SK-N-SH (cell line): ENCODE measurements at places on chromosomes 2 and 18.

- DNase-seq = no peak
Measured at GRCh38 chr2:190804182-190804795, 76.3 kb upstream of the GLS start.

DNA sequence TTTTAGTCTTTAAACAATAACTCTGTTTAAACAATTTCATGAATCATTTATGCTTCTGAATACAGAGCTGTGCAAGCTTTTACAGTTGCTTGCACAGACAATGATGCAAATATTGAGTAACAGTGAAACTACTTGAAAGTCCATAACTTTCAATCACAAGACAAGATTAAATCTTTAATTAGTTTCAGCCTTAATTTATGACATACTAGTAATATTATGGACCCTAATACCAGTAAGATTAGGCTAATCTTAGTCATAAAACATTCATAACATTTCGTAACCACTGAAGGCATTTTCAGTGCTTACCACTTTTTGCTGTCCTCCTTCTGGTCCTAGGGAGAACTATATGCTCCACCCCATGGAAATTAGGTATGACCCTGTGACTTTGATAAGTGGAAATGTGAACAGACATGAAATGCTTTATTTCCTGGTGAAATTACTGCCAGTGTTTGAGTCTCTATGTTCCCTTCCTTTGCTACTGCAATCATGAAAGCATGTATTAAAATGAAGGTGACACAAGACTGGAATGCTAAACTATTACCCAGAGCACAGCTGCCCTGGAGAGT lies 1.8 kb upstream of the COBLL1 start:
- DNase-seq = no peak

GRCh38 chr18:68728081-68728700 lies 13.3 kb upstream of the TMX3 start:
- no peak for DNase-seq

DNA sequence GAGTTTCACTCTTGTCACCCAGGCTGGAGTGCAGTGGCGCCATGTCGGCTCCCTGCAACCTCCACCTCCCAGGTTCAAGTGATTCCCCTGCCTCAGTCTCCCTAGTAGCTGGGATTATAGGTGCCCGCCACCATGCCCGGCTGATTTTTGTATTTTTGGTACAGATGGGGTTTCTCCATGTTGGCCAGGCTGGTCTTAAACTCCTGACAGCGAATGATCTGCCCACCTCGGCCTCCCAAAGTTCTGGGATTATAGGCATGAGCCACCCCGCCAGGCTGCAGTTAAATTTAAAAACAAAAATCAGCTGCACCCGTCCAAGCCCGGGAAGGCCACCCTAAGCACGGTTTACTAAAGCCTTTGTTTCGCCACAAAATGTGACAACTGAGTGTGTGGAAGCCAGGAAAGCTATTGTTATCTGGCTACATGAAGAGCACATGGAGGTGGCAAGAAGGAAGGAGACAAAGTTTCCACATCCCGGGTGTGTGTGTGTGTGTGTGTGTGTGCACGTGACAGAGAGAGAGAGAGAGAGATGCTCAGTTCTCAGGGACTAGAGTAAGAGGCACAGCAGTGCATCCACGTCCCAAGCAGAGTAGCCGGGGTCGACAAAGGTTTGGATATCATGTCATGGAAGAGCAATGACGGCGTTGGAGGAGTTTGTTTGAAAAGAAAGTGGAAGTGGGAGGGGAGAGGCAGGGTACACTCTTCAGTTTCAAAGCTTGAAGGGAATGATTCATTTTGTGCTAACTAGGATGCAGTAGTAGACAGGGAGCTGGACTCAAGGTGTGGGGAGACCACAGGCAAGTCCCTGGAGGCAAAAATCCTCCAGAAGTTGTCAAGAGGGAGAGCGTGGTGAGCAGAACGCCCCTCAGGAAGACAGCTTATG lies 20.1 kb downstream of the INPP5D start:
- no peak for DNase-seq

- no peak for DNase-seq
Measured at GRCh38 chr18:76619261-76619620, 124.2 kb upstream of the ZNF516 start.

DNA sequence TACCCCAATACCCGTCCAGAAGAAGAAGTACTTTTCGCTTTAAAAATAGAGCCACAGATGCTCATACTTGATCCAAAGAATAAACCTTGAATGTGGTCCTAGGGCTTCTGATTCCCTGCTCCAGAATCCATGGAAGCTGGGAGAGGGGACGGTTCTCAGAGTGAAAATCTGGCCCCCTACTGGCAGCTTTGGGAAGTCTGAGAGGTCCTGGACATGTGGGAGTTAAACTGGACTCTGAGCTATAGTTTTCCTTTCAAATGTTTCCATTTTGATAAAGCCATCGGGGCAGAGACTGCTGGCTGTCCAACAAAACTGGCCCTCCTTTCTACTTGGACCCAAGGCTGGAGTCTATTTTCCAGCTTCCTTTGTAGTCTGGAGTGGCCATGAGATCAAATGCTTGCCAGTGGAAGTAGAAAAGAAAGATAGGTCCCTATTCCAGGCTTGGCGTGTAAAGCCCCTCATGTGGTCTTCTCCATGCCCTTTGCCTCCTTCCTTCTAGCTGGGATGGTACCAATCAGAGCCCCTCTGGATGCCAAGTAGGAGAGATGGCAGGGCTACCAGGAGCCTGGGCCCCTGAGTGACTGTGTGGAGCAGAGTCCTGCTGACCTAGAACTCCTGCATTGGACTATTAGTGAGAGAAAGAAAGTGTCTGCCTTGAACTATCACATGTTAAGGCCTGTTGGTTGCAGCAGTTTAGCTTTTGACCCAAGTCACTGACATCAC lies 37.7 kb upstream of the TBC1D8 start:
- DNase-seq = peak; percentile 74

GRCh38 chr2:179850188-179850587 lies 11.2 kb downstream of the ZNF385B start:
- no peak for DNase-seq

DNA sequence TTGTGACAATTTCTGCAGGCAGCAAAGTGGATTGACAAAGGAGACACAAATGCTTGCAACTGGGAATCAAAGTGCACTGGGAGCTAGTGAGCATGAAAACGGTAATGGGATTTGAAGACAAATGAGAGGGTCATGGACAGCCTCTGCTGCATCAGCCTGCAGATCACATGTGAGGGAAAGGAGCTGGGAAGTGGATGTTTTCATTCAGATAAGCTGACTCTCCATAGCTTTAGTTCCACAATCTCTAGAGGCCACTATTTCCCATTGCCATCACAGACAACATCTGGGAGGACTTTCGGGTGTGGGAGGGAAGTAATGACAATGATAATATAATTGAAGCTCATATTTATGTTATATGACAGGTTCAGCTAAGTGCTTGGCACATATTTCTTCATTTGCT lies 28.4 kb downstream of the ADCYAP1 start:
- DNase-seq = no peak

GRCh38 chr2:106140913-106141312 lies 53.2 kb downstream of the UXS1 start:
- DNase-seq = no peak

DNA sequence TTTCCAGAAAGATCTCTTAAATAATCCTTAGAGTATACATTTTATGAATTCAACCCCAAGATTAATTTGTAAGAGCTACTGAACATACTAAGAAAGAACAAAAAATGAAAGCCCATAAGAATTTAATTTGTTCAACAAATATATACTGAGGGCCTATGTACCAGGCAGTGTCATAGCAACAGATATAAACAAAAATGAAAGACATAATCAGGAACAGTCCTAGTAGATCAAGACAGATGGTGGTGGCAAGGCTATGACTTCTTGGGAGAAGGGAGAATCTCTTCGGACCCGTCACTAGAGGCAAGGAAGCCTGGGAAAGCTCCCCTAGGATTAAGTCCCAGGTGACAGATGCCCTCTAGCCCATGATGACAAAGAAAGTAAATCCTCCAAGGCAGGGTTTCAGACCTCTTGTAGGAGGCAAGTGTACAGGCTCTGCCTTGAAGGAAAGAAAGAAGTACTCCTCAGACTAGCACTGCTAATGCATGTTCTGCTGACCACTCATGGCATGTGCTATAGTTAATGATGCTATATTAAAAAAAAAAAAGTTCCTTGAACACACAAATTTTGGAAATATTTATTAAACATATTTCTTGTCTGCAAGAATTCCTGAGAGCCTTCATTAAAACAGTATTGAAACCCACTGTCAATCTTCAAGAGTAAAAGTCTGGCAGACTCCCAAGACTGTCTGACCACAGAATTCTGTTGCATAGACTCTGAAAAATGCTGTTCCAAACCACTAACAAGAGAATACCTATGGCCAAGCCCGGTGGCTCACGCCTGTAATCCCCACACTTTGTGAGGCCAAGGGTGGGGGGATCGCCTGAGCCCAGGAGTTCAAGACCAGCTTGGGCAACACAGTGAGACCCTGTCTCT lies 31.5 kb downstream of the NOL10 start:
- DNase-seq = no peak

- no peak for DNase-seq
Measured at GRCh38 chr2:611519-611918, 65.7 kb downstream of the TMEM18 start.

- no peak for DNase-seq
Measured at GRCh38 chr2:60964651-60965498, 52.6 kb upstream of the PEX13 start.

GRCh38 chr2:216006164-216006663 lies 7.1 kb downstream of the MREG start:
- no peak for DNase-seq

- DNase-seq = peak; percentile 20
Measured at GRCh38 chr2:239960929-239961661, 64.0 kb downstream of the NDUFA10 start.

GRCh38 chr18:8997634-8998033 lies 104.9 kb upstream of the NDUFV2 start:
- no peak for DNase-seq

GRCh38 chr2:23243073-23243659 lies 141.8 kb upstream of the KLHL29 start:
- no peak for DNase-seq

DNA sequence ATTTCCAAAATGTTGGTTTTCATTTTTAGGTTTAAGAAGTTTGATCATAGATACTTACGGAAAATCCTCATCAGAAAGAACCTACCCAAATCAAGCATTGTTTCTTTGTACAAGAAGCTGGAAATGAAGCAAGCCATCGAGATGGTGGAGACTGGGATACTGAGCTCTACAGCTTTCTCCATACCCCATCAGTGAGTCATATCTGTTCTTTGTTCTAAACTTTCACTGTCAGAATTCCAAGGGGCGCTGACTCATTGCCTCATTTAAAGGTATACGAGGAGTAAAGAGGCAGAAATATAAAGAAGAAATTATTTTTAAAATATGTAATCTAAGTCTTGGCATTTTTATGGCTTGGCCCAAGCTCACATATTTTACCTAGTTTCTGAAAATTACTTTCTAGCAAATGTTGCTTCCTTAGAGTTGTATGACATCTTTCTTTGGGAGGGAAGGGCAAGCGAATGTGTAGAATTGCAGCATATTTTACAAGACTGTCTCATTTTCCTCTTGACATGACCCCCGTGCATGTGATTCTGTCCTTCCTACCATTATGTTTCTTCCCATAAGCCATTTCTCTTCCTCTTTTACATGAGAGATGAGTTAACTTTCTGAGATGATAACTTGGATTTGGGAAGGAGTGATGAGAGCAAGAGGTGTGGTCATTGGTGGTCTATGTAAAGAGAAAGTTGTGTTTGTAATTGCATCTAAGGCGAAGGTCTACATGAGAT lies 41.2 kb downstream of the SLC9A4 start:
- DNase-seq = no peak

DNA sequence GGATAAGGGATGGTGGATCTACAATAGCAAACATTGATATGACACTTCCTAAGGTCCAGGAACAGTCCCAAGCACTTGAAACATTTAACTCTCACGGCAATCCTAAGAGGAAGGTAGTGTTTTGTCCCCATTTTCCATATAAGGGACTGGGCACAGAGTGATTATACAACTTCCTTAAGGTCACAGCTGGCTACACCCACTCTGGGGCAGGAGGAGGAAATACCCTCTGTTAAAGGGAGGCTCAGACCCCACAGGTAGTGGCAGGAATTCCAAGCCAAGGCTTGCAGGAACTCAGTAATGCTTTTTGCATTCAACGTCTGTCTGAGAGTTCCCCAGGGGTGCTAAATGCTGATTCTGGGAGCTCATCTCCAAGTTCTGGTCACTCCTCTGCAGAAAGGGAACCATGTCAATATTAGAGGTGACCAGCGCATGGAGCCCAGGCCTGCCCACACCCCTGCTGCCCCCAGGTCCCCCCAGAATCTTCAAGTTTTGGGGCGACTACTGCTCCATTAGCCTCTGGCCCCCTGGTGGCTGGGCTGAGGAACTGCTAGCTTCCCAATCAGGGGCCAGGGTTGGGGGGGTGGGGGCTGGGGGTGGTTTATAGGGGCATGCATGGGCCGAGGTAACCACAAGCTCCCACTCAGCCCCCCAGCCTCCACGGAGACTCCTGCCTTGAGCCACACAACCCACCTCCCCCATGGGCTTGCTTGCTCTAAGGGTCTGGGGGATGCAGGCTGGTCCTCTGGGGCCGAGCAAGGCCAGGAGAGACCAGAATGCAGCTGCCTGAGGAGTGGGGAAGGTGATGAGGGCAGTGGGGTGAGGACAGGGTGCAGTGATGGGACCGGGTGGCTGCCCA lies 11.1 kb downstream of the OBSL1 start:
- peak; percentile 90 for DNase-seq

DNA sequence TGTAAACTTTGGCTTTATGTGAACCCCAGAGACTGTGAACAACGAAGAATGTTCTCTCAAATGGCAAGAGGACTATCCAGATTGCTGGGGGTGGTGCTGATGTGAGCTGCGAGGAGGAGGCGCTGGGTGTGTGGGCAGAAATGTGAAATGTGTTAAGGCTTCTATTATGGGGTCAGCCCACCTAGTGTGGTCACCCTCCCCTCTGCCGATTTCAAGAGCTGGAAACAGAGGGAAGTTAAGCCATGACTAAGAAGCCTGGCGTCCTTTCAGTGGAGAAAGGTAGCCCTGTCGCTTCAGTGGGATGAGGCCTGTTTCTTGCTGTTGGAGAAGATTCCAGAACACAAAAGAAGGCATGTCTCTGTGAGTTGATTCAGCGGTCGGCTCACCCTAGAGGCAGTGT lies 89.0 kb upstream of the KCTD1 start:
- no peak for DNase-seq

- DNase-seq = no peak
Measured at GRCh38 chr2:144836635-144837350, 316.9 kb upstream of the ZEB2 start.

- no peak for DNase-seq
Measured at GRCh38 chr2:17101596-17101995, 416.6 kb downstream of the RAD51AP2 start.

DNA sequence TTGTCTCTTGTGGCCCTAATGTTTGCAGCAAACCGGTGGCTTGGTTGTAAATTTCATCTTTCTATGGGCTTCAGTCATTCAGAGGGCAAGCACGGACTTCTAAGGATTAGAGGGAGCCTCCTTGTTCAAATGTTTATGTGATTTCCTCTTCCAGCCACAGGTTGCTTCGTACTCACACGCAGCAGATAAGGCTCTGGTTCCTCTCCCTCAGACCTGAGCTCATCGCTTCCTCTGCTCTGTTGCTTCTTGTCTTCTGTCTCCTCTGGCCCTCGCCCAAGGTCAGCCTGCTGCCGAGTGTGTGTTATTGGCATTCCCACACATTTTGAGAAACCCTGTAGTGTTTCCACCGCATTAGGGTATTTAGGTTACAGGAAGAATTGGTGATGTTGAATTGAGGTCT lies 44.0 kb downstream of the MYL12B start:
- DNase-seq = no peak

- DNase-seq = no peak
Measured at GRCh38 chr18:13471198-13471845, 252.8 kb downstream of the LDLRAD4 start.

- DNase-seq = peak; percentile 71
Measured at GRCh38 chr18:28175150-28175929, 1.6 kb downstream of the CDH2 start.

GRCh38 chr2:6866275-6866671 lies 566 bp upstream of the CMPK2 start:
- peak; percentile 60 for DNase-seq
